ENCODE measurements at places on chromosomes 2 and 18.

DNA sequence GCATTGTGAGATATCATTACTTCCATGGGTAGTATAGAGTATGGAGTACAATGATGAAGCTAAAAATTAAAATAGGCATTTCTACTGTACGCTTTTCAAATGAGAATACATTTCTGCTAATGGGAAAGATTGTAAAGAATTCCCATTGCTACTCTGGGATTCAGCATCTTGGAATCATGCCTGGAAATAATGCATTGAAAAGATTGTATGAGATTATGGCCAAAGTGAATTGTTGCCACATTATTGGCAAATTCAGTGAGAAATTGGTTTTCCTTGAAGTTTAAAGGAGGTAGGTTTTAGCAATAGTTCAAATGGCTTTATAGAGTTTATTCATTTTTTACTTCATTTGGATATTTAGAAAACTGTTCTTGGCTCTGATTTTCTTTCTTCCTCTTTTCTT lies 157.9 kb downstream of the GULP1 start:
- no peak for DNase-seq

DNA sequence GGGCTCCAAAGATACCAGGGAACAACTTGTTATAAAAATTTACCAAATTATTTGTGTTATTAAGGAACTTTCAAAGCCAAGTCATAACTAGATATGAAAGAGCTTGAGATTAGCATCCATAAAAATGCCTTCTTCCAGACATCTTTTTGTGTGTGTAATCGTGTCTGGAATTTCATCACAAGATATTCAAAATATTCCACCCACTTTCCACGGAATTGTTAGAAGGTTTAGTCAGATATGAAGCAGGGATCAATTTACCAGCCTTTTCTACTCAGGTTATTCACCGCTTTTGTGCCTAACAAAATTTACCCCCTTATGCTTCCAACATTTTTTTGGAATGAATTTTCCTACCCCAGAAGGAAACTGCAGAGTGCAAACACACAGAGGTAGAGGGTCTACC lies 130.2 kb upstream of the ACVR2A start:
- no peak for DNase-seq

GRCh38 chr2:143696651-143697050 lies 567.4 kb downstream of the ARHGAP15 start:
- DNase-seq, result no peak

- DNase-seq, result no peak
Observed at GRCh38 chr2:179298666-179299065, 34.0 kb upstream of the SESTD1 start.
